ENCODE measurements at places on chromosomes 1 and 21.

GRCh38 chr1:6447016-6447817 is 18.8 kb downstream of the TNFRSF25 start:
- DNase-seq, result no peak

DNA sequence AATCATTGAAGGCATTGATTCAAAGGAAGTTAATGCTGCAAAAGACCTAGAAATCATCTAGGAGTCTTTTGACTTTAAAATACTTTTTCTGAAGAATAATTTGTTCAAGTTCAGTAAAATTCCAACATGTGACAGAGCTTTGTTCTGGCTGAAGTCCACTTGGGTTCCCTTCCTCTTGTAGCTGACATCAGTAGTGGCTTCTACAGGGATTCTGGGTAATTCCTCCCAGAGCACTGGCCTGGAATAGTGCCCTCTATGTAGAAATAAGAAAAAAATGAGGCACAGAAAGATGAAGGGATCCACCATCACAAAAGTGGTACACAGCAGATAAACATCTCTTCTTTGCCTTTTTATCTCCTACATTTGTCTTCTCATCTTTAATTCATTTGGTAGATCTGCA is 548.1 kb downstream of the LTN1 start:
- DNase-seq, result no peak

DNA sequence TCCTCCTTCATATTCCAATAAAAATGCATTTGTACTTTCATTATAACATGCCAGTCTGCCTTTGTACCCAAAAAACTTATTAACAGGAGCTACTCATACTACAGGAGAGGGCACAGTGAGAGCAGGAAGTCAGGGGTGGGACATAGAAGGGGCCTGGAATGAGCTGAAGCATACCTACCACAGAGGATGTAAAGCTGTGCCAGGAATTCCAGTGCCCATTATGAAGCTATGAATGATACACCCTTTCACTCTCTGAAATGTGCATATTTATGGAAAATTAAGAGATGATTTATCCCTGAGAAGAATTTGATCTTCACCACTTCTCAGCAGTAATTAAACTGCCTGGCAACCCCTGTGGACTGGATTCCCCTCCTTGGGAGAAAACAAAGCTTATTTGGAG is 65.8 kb downstream of the ATP5PO start:
- no peak for DNase-seq

DNA sequence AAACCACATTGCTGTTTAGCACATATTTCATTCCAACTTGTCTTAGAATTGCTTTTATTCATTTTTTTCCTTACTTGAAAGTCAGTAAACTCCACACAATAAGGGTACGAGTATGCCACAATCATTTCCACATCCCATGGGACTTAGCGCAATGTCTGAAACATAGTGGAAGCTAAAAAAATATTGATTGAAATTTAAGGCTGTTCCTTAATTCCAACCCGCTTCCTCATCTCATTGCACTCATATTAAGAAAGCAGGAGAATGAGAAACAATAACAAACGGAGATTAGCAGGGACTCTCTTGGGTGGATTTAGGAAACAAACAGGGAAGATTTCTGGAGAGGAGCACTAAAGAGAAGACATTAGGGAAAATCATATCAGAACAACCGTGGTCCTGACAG is 39.3 kb upstream of the RGS4 start:
- DNase-seq, result no peak

DNA sequence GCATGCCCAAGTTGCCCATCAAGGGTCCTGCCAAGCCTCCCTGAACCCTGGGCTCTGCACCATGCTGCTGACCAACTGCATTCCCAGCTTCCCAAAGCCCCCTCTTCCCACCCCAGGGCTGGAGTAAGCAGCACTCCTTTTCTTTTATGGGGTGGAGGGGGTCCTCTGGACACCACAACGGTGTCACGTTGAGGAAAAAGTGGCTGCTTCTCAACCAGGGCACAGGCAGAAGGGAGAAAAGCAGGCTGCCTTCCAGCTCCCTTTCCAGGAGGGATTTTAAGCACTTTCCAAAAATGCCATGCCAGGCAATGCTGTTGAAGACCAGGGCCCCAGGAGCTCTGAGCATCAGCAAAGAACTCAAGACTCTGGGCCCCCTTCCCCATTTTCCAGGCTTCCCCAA is 691 bp downstream of the RIMS3 start:
- DNase-seq, result no peak

DNA sequence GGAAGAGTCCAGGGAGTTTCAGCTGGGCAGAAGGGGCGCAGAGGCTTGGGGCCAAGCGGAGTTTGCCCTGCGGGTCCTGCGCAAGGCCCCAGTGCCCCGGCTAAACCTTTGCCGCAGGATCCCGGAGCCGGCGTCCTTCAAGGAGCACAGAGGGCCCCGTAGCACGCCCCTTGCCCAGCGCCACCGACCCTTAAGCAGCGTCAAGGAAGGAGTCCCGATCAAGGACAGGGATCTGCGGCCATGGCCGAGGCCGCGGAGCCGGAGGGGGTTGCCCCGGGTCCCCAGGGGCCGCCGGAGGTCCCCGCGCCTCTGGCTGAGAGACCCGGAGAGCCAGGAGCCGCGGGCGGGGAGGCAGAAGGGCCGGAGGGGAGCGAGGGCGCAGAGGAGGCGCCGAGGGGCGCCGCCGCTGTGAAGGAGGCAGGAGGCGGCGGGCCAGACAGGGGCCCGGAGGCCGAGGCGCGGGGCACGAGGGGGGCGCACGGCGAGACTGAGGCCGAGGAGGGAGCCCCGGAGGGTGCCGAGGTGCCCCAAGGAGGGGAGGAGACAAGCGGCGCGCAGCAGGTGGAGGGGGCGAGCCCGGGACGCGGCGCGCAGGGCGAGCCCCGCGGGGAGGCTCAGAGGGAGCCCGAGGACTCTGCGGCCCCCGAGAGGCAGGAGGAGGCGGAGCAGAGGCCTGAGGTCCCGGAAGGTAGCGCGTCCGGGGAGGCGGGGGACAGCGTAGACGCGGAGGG is 520 bp downstream of the CLIC6 start:
- DNase-seq, result no peak

GRCh38 chr1:2459757-2460156 is 16.3 kb upstream of the PLCH2 start:
- no peak for DNase-seq

- no peak for DNase-seq
These were observed 4.2 kb upstream of the PAQR7 start for GRCh38 chr1:25879675-25880074.

GRCh38 chr1:91751275-91751674 is 134.7 kb downstream of the TGFBR3 start:
- DNase-seq, result no peak

DNA sequence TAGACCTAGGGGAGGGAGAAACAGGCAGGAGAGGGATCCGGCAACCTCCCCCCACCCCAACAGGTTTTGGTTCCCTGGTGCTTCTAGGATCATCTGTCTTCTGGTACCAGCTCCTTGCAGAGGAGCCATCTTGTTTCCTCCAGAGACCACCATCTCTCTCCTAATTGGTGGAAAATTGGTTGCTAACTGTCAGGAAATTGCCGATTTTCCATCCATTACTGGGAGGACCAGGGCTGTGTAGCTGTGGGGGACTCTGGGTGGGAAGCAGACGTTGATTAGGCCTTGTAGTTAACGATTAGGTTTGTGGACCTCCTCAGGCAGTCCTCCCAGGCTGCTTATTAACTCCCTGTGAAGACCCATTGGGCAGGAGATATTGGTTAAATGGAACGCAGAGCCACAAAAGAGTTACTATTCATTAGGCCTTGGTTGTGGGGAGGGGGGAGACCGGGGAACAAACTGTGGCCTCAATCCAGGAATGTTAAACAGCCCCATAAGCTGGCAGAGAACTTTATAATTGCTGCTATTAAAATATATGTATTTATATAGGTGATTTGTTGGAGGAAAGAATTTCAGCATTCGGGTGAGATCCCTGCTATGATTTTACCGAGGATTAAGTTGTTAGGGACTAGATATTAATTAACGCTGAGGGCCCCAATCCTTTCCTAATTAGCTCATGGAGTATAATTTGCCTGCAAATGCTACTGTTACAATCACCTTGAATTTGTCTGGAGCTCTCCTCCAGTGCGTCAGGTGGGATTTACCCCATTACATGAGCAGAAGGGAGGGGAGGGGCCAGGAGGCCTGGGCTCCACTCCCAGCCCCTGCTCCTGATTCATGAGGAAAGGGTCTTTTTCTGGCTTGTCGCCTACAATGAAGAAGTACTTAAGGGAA is 61.2 kb upstream of the TRABD2B start:
- DNase-seq, result no peak

DNA sequence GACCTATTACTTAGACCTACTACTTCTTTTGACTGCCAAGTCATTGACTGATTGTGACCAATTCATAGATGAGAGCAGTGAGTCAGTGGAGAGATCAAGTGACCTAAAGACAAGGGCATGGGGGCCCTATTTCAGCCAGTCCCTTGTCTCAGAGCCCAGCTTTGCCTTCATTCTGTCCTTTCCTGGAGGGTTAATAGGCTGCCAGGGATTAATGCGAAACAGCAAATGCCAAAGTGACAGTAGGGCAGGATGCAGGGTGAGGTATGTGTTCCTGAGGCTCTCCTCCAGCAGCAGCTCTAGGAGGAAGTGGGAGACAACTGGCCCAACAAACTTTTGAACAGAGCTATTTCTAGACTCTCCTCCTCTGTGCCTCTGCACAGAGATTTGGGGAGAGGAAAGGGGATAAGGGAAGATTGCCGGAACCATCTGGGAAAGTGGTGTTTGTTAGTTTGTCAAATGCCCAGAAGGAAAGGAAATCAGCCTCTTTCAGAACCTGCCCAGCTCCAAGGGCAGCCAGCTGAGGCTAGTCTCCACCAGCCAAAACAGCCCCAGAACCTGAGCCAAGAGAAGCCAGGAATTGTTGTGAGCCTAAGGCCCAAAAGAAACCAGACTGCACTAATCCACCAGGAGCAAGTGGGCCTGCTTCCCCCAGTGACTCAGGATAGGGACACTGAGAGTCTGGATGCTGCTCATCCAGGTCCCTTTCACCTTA is 4.9 kb upstream of the S100A3 start:
- no peak for DNase-seq

GRCh38 chr1:117013309-117013858 is 11.8 kb downstream of the CD101 start:
- DNase-seq, result no peak

DNA sequence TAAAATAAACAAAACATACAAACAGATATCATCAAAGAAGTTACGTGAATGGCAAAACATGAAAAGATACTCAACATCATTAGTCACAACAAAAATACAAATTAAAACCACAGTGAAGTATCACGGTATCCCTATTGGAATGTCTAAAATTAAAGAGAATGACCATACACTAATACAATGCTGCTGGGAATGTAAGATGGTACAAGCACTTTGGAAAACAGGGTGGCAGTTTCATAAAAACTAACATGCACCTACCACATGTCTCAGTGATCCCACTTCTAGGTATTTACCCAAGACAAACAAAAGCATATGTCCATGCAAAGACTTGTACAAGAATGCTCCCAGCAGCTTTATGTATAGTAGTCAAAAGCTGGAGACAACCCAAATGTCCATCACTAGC is 69.1 kb downstream of the HSF2BP start:
- DNase-seq, result no peak
